Activated CD4-positive, alpha-beta T cell treated with anti-CD3 and anti-CD28 coated beads for 48 hours (primary cell): ENCODE measurements at places on chromosomes 4 and X.

- DNase-seq = peak; percentile 55
Measured at GRCh38 chr4:3369781-3370674, 71.7 kb upstream of the HGFAC start.

- peak; percentile 21 for DNase-seq
Measured at GRCh38 chr4:37827030-37827685, 672 bp downstream of the PGM2 start.

DNA sequence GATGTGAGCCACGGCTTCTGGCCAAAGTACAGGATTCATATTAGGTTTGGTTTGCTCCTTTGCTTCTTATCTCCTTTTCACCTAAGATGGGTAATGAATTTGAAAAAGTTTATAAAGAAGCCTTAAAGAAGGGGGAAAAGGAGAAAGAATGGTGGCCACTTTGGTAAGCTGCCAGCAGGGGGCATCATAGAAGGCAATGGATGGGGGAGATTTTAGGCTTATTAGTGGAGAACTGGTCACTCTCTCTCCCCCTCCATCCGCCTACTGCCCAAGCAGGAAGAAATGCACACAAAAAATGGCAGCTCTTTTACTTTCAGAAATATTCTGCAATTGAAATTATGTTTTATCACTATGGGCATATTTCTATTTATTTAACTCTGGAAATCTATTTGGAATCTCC, 32.0 kb downstream of the SPARCL1 start:
- peak; percentile 41 for DNase-seq

- no peak for DNase-seq
Measured at GRCh38 chr4:182137343-182137742, 105.9 kb upstream of the TENM3 start.

DNA sequence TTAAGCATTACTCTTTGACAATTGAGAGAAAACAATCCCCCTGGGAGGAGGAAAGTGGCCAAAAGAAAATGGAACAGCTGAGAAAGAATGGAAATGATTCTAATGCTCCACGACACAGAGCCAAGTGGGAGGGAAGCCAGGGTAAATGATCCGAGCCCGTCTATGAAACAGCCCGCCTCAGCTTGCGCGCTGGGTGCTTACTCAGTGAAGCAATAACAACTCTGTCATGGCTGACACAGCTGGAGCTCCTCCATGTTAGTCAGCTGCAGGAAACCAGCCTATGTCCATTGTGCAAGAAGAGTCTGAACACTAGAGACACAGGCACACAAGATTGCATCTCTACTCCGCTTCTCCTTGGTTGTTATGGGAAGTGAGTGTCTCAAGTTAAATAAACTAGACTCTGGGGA, 19.3 kb downstream of the NOA1 start:
- no peak for DNase-seq

DNA sequence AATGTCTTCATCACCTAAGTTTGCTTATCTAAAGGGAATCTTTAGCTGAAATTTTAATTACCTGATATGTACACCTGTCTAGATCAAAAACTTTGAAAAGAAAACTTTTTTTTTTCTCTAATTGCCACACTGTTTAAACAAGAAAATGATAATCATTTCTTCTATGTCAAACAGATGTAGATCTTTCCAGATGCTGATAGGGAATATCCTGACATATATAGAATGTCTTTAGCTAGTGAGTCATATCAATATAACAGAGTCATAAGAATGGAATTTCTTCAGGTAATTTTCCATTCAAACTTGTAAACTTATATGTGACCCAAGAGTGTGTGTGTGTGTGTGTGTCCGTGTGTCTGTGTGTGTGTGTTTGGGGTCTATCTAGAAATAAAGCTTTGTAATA, 271.9 kb downstream of the GPM6A start:
- DNase-seq = no peak

GRCh38 chr4:173526027-173526482, 4.0 kb downstream of the HAND2 start:
- no peak for DNase-seq

DNA sequence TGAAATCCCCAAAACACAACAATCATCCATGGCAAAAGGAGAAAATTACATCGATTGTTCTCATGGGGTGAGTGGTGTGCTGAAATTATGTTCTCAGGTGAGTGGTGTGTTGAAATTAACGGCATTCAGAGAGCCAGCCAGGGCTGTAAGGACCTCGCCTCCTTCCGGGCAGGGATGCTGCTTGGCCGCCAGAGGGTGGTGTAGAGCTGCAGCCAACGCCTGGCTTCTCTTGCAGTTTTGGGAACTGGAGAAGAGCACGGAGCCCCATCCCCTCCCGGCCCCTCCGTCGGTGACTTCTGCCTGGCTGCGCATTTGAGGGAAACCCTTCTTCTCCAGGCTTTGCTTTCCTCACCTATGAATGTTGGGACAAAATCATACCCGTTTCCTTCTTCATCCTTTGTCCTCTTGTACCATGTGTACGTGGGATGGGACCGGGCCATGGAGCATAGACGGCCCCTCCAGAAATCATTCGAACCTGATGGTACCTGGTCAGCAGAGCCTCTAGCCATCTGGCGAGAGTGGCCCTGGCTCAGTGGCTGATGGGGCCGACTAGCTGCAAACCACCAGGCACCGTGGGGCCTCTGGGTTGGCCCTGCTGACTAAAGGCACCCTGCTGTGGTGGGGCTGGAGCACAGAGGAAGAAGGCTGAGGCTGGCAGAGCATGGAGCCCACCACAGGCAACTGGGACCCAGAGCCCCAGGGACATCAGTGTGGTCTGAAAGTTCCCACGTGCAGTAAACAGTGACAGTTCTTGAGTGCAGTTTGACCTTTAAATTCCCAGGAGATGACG, 28.4 kb downstream of the TRMT44 start:
- peak; percentile 74 for DNase-seq

GRCh38 chr4:160265836-160266235, 1163.0 kb downstream of the RAPGEF2 start:
- no peak for DNase-seq

DNA sequence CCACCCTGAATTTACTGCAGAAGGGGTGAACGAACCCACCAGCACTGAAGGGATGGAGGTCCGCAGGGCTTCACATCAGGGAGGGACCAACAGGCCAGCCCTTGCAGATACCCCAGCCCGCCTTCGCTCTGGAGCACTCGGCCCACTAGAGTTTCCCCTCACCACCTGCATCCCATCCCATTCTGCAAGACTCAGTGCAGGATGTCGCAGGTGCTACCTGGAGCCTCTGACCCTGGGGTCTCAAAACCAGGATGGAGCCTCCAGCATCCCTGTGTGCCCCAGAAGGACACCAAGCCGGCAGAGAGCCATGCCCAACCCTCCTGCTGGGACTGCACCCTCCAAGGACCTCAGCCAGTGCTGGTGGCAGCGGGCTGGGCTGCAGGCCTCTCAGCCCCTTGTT, 57.6 kb upstream of the ADRA2C start:
- no peak for DNase-seq

- DNase-seq = no peak
Measured at GRCh38 chr4:20698382-20698781, 1.9 kb upstream of the PACRGL start.

DNA sequence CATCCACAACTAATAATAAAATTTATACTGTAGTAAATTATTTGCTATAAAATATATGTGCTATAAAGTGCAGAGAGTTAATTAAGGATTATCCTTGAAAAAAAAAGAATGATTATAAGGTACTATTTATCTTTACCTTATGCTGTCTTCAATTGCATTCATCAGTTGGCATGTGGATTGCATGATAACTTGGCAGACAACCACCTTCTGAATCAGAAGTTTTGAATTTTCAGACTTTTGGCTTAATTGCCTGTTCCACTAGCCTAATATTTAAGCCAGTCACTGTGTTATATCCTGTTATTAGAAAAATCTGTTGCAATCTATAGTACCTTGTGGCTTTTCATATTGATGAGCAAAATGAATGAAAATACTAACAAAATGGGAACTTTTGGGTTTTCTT, 1040.3 kb upstream of the PCDH10 start:
- DNase-seq = no peak

GRCh38 chr4:25123236-25123635, 37.0 kb downstream of the SEPSECS start:
- peak; percentile 22 for DNase-seq

DNA sequence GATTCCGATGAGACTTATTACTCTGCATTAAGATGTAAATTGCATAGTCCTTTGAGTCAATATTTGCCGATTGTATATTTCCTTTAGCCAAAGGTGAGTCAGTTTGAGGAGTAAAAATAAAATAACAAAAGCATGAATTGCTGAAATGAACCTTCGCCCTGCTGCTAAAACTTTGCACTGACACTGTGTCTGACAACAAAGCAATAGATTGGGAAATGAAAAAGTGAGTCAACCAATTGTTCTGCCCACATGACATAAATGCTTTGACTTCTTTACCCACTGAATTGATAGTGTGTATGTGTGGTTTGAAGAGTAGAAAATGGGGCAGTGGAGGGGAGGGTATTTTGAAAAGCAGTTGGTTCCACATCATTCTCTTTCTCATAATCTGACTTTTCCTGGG, 88.4 kb upstream of the AFF2 start:
- DNase-seq = no peak

DNA sequence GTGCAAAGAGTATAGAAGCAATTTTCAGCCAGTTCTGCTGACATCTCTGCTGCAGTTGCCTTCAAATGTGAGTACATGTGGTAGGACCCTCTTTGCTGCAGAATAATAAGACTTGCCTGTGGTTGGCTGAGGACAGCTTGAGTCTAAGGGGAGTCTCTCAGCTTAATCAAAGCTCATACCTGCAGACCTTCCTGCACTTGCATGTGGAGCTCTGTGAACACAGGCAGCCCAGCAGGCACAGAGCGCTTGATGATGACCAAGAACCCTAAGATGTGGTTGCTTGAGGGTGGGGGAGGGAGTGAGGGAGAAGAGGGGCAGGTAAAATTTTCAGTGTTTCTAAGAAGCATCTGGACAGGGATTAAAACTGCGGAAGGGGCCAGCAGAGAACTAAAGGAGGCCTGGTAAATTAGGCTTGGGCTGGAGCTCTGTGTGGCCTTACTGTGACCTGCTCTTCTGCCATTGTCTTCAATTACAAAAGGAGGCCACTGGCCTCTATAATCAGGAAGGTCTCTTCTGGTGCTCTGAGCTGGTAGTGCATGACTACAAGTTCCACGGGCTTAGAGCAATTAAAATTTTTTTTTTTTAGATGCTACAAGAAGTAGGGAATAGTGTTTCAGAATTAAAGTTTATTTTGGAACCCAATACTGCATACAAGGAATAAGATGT, 59.9 kb upstream of the CHRNA9 start:
- DNase-seq = no peak

DNA sequence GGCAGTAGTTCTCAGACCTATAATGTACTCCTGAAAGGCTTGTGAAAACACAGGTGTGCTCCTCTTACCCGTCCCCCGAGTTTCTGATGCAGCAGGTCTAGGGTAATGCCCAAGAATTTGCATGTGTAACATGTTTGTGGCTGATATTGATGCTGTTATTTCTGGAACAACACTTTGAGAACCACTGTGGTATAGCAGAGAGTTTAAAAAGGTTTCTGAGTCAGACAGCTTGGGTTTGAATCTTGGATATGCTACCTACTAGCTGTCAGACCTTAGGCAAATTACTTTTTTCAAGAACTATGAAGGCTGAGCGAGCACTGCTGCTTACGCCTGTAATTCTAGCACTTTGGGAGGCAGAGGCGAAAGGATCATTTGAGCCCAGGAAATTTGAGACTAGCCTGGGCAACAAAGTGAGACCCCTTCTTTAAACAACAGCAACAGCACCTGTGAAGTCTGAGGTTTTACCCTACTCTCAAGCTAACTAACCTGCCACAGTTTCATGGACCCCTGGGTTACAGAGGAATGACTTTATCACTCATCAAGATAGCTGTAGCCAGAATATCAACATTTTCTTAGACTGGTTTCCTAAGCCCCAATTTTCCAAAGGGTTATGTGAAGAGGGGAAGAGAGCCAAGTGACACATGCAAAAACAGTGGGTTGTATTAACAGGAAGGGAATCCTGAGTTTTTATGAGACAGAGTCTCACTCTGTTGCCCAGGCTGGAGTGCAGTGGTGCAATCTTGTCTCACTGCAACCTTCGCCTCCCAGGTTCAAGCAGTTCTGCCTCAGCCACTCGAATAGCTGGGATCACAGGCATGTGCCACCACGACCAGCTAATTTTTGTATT, 5.1 kb downstream of the AFF1 start:
- peak; percentile 38 for DNase-seq

DNA sequence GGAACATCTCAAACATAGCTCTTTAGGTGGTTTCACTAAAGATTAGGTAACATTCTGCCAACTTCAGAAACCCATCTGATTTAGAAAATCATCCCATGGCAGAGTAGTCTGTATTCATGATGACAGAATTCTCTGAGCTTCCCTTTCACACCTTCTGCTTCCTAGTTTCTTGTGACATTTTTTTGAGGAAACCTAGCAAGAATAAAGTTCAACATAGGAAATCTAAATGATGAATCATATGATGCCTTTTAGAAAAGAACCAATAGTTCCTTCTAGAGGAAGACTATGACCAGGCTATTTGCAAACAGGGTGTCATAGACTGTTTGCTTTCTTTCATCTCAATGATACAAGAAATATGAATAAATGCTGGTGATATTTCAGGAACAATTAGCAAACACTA, 49.8 kb upstream of the CAMK2D start:
- no peak for DNase-seq

- DNase-seq = peak; percentile 31
Measured at GRCh38 chr4:5710961-5711478, at the start of gene EVC. Gene EVC, plus strand, starts transcription at chr4:5711201. Its CDS starts 180 bp downstream, at chr4:5711381.

GRCh38 chr4:8846046-8846720, 25.5 kb downstream of the HMX1 start:
- DNase-seq = no peak

DNA sequence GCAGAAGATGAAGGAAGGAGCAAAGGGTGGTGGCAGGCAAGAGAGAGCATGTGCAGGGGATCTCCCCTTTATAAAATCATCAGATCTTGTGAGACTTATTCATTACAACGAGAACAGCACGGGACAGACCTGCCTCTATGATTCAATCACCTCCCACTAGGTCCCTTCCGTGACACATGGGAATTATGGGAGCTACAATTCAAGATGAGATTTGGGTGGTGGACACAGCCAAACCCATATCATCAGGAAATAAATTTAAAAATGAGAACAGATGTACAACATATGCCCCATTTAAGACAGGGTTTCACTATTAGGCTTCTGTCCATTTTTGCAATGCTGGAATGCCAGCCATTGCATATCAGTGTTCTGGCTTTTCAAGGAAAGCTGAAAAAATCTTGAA, 346.7 kb upstream of the SLIT2 start:
- DNase-seq = no peak

GRCh38 chr4:28146191-28146590, 1285.5 kb downstream of the STIM2 start:
- DNase-seq = no peak

GRCh38 chr4:156575430-156576073, 396.0 kb downstream of the PDGFC start:
- no peak for DNase-seq

DNA sequence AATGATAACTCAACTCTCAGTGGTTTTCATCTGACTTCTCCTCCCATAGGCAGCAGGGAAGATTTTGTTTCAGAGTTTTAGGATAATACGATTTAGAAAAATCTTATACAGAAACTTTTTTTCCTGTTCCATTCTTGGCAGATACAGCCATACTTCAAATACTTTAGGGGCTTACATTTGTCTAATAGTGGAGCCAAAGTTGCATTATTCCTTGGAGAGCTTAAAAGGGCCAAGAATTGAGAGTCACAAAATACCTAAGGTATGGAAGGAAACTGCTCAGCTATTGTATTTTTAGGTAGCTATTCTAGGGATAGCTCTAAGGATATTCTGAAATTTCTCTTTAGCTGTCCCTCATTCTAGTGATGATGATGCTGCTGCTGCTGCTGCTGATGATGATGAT, 132.9 kb upstream of the PTCHD1 start:
- DNase-seq = no peak
